ENCODE measurements at places on chromosomes 12 and 14.
A peak's percentile ranks its signal among the peaks of the same experiment; 100 is the strongest.

DNA sequence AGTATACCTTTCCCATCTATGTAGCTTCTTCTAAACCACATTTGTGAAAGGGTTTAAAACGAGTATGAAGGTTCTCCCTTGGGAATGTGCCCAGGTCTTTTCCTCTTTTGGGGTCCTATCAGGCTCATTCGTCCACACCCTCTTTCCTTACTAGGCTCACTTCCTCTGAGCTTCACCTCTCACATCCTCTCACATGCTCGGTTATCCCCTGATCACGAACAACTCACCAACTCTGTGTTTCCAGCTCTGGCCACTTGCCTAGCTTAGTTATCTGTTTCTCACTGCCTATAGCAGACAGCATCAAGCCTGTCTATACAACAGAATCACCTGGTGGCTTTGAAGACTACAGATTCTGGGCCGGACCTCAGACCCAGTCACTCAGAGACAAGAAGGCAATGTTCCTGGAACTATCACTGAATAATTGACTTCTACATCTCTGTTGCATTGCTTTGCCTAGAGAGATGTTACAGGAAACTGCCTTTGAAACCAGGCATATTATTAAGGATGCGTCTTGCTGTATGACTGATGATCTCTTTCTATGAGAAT lies 158.2 kb downstream of the FOXN3 start:
- DNase-seq = no peak

DNA sequence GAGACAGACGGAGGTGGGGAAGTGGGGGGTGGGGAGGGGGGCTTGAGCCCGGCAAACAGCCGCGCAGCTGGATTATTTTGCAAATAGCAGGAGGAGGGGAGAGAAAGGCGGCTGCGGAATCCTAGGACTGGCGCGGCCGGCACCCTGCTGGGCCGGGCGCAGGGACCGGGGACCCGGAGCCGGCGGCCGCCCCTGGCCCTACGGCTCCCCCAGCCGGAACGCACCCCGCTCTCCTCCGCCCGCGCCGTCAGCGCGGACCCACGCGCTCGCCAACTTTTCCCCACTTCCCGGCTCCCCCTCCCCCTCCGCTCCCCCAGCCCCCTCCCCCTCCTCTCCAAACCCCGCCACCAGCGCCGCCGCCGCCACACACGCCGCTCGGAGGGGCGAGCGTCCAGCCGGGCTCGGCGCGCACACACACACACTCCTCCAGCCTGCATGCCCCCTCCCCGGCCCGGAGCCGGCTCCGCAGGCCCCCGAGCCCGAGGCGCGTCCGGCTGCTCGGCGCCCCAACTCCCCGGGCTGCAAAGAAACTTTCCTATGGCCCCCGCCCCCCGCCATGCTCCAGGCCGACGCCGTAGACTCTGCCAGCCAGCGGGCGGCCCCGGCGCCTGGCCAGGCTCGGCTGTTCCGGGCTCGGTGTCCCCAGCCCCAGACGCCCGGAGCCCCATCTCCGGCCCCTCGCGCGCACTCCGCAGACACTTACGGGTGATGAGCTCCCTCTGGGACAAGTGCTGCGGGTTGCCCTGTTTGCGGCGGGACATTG lies 1.4 kb downstream of the BCL11B start:
- DNase-seq = no peak

DNA sequence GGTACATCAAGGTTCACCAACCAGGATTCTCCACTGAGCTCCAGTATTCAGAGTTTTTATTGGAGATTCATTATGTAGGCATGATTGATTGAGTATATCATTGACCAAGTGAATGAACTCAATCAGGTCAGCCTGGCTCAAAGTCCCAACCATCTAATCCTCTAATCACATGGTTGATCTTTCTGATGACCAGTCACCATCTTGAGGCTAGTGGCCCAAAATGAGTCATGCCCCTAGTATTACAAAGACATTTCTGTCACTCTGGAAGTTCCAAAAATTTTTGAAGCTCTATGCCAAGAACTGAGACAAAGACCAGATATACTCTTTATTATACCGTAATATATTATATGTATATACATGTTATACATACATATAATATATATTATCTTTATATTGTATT lies 75.9 kb upstream of the ATF7IP start:
- DNase-seq = no peak

DNA sequence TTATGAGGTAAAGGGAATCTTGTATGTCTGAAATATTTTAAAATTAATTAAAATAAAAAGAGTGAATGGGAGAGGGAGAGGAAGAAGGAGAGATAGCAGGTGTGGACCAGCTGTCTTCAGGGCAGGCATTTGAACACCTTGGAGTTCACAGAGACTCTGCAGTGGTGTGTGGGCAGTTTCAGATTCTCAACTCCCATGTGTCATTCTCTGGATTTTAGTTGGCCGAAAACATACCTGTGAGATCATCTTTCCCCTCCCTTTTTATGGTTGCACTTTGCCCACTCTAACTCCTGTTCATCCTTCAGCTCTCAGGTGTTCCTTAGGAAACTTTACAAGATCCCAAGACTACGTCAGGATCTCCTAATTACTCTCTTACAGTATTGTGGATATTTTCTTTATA lies 108.1 kb downstream of the ERC1 start:
- DNase-seq = peak; percentile 18

DNA sequence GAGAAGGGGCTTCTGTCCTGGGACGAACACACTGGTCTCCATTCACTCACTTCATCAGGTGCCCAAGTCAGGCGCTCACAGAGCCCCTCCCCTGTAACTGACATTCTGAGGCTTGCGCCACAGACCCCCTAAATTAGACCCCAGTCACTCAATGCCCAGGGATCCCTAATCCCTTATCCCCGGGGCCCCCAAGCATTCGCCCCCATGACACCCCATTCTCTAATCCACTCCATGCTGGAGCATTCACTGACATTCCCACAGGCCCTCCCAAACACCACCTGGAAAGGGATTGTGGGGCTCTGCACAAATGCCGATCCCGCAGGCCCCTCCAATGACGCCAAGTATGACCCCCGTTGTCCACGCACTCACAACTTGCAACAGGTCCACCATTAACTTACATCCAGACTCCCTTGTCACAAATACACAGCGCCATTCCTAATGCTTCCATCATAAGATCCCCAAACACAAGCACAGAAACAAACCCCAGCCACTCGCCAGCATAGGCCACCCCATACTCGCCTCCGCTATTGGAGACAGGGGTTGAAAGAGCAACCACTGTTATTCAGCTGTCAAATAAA lies 1.5 kb downstream of the ZNF605 start:
- DNase-seq = no peak

- no peak for DNase-seq
Measured at GRCh38 chr12:108076556-108076955, 52.5 kb upstream of the WSCD2 start.

DNA sequence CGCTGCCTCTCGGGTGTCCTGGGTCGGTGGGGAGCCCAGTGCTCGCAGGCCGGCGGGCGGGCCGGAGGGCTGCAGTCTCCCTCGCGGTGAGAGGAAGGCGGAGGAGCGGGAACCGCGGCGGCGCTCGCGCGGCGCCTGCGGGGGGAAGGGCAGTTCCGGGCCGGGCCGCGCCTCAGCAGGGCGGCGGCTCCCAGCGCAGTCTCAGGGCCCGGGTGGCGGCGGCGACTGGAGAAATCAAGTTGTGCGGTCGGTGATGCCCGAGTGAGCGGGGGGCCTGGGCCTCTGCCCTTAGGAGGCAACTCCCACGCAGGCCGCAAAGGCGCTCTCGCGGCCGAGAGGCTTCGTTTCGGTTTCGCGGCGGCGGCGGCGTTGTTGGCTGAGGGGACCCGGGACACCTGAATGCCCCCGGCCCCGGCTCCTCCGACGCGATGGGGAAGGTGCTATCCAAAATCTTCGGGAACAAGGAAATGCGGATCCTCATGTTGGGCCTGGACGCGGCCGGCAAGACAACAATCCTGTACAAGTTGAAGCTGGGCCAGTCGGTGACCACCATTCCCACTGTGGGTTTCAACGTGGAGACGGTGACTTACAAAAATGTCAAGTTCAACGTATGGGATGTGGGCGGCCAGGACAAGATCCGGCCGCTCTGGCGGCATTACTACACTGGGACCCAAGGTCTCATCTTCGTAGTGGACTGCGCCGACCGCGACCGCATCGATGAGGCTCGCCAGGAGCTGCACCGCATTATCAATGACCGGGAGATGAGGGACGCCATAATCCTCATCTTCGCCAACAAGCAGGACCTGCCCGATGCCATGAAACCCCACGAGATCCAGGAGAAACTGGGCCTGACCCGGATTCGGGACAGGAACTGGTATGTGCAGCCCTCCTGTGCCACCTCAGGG lies 679 bp downstream of the ARF6 start:
- DNase-seq = peak; percentile 84

GRCh38 chr12:121391619-121392324 lies 8.1 kb upstream of the RNF34 start:
- peak; percentile 14 for DNase-seq

GRCh38 chr14:45251912-45252311 lies 1.1 kb downstream of the MIS18BP1 start:
- DNase-seq = no peak

DNA sequence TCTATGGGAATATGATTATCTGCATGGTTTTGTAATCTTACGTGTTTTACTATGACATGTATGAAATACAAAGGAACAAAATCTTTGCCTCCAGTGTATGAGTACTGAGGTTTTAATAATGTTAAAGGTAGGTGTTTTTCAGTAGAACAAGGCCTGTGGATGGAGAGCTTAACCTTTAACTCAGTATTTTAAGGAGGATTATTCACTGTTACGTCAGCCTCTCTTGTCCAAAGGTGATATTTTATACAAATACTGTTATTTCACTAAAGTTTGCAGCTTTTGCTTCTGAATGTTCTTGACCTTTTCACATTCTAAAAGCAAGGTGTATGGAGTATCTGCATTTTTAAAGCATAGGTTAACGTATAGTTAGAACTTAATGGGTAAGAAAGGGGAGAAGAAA lies 195.3 kb downstream of the ERC1 start:
- no peak for DNase-seq

DNA sequence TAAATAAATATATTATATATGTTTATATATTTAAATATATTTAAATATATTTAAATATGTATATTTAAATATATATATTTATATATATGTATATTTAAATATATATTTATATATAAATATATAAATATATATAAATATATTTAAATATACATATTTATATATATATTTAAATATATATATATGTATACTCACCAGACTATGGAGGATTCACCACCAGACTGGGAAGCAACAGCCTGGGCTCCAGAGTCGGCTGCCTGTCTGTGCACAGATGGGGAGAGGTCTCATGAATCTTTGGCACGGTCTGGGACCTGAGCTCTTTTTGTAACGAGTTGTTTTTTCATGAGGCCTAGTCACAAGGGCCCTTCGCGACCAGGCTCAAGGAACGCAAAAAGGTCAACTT lies 21.3 kb downstream of the NOC4L start:
- no peak for DNase-seq

GRCh38 chr14:63852271-63852816 lies 460 bp upstream of the SYNE2 start:
- no peak for DNase-seq

- DNase-seq = no peak
Measured at GRCh38 chr14:28656704-28657255, 109.8 kb upstream of the FOXG1 start.

DNA sequence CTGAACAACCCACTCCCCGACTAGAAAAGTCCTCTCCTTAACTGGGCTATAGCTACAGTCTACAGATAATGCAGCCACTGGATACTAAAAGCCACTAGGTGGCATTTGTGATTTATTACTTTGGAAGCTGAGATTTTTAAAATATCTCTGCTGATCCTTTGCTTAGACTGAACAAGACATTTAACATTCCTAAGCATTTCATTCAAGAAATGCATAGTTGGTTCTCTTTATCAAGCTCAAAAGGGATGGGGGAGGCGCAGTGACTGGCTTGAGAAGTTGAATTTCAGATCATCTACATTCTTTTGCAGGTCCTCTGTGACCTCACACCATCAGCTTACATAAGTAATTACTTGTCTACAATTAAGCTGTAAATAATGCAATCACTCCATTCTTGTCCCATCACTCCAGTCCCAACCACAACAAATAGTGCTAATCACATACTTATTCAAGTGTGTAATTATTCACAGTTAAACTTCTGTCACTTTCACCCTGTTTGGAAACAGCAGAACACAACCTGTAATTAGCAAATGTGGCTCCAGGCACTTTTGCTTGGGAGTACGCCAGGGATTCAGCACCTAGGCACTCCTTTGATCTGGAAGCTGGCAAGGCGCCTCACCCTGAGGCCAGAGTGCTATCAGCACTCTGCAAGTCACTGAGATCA lies 203.6 kb downstream of the NOVA1 start:
- no peak for DNase-seq

- no peak for DNase-seq
Measured at GRCh38 chr14:92404018-92404417, 81.1 kb downstream of the SLC24A4 start.

- DNase-seq = no peak
Measured at GRCh38 chr12:46910830-46911229, 85.0 kb upstream of the SLC38A4 start.

GRCh38 chr14:105475269-105476096 lies 862 bp downstream of the CRIP2 start:
- DNase-seq = no peak

GRCh38 chr12:53618275-53618674 lies 7.9 kb downstream of the ATF7 start:
- no peak for DNase-seq

DNA sequence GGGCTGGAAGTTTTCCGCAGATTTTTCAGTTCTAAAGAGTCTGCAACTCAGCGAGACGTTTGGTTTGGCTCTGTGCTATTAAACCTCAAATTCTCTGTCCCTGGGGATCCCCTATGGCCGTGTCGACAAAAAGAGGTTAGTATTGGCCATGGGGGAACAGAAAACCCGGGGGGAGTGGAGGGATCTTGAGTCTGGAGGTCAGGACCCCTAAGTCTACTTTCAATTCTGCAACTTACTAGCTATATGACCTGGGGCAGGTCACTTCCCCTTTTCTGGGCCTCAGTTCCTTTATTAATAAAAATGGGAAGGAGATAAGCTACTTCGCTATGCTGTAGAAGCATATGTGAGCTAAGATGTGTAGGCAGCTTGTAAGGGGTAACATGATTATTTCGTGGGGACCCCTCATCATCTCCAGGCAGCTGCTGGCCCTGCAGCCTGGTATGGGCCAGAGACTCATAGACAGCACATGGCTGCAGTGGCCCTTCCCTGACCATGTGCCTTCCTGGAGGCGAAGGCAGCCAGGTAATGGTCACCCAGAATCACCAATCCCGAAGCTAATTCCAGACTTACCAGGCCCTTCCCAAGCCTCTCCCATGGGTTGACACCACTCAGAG lies 8.6 kb downstream of the ASB2 start:
- DNase-seq = no peak

DNA sequence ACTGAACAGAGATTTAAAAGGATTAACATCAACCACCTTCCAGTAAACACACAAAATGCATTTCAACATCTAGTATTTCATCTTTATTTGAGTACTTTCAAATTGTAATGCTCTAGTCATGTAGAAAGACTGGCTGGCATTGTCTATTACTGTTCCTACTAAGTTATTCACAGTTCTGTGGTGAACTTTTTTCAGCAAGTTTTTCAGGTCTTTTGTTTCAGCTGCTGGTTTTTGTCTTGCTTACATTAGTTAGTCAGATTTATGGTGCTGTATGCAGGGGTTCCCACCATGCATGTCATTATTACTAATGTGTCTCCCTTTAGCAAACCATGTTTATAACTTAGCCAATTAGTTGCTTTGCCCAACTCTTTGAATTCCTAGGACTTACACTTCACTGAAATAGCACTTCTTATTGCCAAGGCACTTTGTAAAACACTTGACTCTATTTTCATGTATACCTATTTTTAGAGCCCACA lies 253.4 kb upstream of the KITLG start:
- no peak for DNase-seq

- DNase-seq = no peak
Measured at GRCh38 chr12:21675641-21676040, 18.0 kb upstream of the LDHB start.

GRCh38 chr12:563787-564298 lies 99.4 kb downstream of the NINJ2 start:
- no peak for DNase-seq
